HCT116 (cell line): ENCODE measurements at places on chromosomes 2 and 18.

DNA sequence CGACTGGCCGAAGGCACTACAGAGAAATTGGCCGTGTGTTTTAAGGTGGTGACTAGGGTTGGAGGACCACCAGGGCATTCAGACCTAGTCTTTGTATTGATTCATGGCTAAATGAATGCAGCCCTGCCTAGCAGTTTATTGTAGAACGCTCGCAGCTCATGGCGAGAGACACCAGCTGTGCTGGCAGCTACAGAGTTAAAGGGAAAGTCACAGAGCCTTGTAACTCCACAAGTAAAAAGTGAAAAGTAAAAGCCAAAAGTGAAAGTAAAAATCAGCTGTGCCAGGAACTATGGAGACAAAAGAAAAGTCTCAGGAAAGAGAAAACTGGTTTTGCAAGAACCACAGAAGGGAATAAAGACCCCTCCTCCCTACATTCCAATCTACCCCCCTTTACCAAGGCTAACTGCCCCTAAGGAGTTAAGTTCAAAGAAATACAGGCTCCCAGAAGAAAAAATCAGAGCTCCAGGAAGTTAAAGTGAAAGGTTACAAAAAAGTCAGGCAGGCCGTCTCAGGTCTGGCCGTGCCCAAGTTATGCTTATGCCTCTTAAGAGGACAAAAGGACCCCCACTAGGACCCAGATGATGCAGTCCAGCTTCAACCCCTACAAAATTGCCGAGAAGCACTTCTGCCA, 46.4 kb upstream of the SELENOI start:
- no peak for DNase-seq

- no peak for DNase-seq
Measured at GRCh38 chr2:107062599-107063220, 176.7 kb upstream of the ST6GAL2 start.

DNA sequence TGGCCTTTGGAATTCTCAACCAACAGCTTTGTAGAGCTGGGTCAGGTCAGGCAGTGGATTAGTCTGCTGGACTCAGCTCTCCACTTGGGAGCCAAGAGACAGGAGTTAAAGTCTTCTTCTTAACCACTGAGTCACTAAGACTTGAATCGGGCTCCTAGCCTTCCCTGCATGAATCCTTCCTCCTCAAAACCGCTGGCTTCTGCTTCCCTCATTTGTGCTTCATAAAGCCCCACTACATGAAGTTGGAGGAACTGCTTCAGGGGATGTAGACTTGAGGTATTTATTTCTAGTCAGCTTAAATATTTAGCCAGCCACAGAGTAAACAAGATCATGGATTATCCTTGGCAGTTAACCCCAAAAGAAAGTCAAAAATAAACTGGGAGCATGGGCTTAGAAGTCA, 536.3 kb upstream of the TNP1 start:
- no peak for DNase-seq

GRCh38 chr18:38198526-38198925, 632.9 kb upstream of the CELF4 start:
- DNase-seq = no peak

GRCh38 chr2:71465356-71465755, 12.0 kb downstream of the DYSF start:
- DNase-seq = no peak

GRCh38 chr2:38496927-38497669, 105.6 kb downstream of the HNRNPLL start:
- no peak for DNase-seq

GRCh38 chr18:68233018-68233417, 481.9 kb downstream of the TMX3 start:
- DNase-seq = no peak
